Endodermal cell (in vitro differentiated cells): ENCODE measurements at places on chromosomes 12 and 14.

DNA sequence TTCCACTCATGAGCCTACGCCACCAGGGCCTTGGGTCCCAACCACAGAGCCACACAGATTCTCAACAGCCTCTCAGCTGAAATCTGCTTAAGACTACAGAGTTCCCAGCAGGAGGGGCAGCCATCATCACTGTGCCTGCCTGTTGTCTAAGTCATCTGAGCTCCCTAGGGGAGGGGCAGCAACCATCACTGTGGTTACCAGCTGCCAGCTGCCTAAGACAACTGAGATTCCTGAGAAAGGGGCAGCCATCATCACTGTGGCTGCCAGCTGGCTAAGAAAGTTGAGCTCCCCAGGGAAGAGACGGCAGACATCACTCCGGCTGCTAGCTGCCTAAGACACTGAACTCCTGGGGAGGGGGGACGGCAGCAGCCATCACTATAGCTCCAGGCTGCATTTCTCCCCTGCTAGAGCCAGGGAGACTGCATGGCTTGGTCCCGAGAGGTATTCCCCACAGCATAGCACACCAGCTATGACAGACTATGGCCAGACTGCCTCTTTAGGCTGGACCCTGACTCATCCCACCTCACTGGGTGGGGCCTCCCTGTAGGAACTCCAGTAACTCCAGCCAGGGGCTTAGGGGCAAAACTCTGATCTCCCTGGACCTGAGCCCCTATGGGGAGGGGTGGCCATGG, 37.2 kb upstream of the C14orf132 start:
- peak; percentile 75 for DNase-seq

DNA sequence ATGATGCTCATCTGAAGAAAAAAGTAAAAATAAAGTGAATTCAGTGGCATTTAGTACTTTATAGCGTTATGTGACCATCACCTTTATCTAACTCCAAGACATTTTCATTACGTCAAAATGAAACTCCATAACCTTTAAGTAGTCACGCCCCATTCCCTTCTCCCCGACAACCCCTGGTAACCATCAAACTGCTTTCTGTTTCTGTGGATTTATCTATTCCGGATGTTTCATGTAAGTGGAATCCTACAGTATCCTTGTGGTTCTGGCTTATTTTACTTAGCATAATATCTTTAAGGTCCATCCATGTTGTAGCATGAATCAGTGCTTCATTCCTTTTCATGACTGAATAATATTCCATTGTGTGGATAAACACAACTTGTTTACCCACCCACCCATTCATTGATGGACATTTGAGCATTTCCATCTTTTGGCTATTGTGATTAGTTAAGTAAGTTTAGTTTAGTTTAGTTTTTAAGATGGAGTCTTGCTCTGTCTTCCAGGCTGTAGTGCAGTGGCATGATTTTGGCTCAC, 18.5 kb upstream of the MAP1LC3B2 start:
- no peak for DNase-seq

- DNase-seq, result peak; percentile 88
These were observed at the start of gene CKB for GRCh38 chr14:103522649-103523574. Gene CKB, minus strand, starts transcription at chr14:103522830. Its CDS starts 337 bp downstream, at chr14:103522493.

DNA sequence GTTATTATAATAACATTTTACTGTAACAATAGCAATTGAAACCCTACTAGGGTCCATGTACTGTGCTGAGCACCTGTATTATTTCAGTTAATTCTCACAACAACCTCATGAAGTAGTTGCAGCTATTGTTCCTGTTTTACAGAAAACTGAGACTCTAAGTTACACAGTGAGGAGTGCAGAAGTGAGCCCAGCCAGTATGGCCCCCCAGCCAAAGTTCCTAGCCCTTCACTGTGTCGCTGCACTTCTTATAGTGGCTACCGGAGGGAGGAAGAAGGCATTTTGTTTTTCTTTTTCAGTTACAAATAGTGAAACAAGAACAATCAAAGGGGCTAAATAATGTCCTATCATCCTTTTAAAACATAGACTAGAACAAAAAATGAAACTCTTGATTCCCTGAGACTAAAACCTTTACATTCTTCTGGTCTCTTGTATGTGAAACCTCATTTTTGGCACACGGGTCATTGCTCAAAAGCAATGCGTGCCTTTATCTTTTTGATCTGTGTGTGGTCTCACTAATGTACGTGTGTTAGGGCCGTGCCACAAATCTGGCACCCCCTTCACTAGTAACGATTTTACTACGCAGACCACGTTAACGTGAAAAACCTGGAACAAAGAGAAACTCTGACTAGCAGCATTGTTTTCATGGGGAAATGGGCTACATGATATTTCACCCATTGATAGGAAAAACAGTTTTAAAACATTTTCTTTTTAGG, 88.7 kb downstream of the LLPH start:
- DNase-seq, result no peak
